ENCODE measurements at places on chromosomes 16 and 17.

GRCh38 chr17:49146620-49147306 is 14.2 kb downstream of the B4GALNT2 start:
- peak; percentile 68 for DNase-seq

GRCh38 chr17:60077672-60078519 is 825 bp downstream of the HEATR6 start:
- DNase-seq, result no peak

DNA sequence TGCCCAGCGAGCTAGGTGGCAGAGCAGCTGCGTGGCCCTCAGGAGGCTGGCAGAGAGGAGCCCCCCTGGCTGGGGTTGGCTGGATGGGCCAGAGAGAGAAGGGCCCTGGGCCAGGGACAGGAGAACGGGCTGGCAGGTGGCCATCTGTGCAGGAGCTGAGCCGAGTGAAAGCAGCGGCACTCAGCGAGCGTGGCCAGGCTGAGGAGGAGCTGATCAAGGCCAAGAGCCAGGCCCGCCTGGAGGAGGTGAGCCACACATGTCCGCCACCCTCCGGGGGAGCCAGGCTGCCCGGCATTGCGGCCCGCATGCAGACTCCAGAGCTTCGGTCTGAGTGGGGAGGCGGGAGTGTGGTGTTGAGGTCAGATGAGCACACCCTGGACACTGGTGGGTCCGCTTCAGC is 2.1 kb upstream of the RAC3 start:
- no peak for DNase-seq

DNA sequence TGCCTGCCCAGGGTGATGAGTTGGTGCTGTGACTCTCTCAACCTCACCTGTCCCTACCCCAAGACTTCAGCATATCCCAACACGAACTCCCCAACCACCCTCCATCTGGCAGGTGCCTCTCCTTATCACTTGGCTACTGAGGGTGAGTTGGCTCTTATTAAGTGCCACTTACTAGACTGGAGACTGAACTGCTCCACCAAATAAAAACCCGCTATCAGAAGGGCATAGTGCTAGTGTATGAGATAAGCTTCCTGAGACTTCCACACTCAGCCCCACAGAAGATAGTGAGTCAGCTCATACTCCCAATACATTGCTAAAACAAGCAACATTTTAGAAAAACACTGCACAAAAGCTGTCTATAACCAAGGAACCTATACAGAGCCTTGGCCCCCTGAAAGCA is 16.0 kb upstream of the CCL18 start:
- DNase-seq, result no peak

DNA sequence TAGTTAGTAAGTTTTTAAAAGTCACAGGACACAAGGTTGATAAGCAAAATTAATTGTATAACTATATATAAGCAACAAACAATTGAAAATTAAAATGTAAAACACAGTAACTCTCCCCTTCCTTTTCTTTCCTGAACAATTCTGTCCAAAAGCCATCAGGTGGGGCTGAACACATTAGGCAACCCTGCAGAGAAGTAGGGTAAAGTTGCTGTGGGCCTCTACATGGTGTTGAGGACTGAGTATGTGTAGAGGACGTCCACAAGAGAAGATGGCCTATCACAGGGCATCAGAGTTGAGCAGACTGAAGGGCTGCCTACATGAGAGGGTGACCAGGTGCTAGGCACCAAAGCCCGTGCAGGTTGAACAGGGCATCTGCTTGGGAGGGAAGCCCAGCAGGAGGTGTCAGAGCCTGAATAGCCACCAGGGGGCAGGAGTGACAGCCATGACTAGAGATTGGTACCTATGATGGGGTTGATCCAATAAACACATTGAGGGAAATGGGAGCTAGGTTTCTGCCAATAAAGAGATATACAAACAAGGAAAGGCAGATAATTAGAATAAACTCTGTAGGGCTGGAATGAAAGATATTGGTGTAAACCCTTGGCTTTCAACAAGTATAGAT is 415.1 kb downstream of the NPIPA8 start:
- no peak for DNase-seq

- DNase-seq, result no peak
Measured at GRCh38 chr17:69492410-69493071, 78.0 kb downstream of the MAP2K6 start.

DNA sequence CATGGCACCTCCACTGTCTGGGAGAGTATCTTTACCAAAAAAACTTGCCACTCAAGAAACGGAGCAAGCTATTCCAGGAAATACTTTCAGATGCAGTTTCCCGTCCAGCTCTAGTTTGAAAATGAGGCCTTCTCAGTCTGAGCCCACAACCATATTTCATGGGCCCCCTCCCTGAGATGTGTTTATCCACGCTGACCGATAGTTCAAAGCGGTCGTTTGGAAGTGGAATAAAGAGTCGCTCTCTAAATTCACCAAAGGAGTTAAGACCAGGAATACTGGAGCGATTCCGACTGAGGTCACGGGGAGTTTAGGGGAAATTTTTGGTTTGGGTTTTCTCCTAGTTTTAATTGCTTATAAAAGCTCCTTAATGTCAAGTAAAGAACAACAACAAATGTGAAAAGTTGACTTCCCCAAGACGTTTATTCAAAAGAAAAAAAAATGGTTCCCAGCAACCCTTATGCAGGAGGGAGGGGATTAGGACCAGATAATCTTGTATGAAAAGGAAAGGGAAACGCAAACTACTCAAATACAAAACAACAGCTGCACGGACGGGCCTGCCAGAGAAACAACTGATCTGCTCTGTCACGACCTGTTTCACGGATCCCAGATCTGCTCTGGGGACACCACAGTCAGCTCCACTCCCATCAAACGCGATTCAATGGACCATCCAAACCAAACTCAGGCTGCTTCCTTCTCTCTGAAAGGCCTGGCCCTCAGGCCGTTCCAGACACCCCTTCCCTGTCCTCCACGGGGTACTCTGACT is 77.1 kb downstream of the MRM3 start:
- DNase-seq, result no peak

DNA sequence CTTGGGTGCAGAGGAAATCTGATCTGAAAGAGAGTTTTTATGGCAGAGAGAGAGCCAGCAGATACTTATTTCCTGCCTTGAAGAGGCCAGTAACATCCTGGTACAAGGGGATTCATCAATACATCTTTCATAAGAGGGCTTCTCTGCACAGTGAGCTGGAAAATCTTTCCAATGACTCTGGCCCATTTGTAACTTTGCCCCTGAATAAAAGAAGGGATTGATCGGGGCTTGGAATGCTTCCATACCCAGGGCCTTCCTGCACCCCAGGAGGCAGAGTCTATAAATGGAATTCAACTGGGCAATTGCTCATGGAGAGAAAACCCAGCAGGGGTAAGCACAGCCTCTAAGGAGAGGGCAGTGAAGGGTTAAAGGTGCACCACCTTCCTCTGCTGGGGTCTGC is 163.3 kb downstream of the XYLT1 start:
- DNase-seq, result no peak

DNA sequence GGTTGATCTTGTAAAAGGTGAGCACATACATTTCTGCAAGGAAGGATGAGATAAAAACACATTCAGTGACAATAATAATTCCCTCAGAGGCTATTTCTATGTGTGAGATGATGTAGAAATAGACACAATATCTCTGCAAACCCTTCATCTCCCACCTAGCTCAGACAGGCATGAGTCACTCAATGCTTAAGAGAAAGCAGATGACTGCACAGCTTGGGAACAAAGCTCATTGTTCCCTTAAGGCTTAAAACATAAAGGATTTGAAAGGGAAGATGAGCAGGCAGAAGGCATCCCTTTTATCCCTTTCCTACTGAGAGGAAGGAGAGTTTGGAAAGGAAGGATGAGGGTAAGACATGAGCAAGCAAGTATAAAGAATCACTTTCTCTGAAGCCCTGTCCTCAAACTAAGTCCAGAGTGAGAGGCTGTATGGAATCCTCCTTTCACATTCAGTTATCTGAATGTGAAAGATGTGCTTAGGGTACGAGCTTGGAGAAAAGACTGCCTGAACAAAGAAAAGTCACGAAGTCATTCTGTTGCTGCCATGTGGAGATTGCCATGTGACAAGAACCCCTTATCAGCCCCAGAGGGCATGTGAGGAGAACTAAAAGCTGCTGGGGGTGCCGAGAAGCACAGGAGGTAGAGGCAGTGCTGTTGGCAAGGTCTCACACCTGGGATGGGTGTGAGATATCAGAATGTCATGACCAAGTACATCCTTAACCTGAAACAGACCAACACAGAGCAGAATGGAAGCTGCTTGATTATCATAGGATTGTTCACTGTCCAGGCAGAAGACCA is 58.2 kb downstream of the CNTNAP4 start:
- no peak for DNase-seq

DNA sequence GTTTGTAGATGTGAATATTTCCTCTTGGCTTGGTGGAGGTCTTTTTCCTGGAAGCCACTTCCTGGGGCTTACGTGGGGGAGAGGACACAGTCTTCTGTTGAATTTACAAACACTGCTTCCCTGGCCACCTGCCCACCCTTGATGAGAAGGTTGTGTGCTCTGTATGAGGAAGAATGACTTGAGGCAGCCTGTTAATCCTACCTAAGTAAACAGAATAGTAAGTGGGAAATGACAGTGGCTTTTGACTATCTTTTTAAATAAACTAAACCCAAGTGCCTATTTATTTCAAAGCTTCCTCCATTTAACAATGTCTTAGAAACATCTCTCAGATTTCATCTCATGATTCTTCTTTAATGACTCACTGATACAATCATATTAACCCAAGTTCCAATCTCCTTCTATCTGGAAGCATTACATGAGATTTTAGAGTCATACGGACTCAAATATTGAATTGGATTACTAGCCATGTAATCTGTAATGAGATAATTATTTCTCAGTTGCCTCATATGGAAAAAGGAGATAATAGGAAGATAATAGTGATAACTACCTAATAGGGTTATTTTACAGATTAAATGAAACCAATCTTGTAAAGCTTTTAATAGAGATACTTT is 96.6 kb upstream of the SMIM36 start:
- DNase-seq, result no peak

GRCh38 chr17:78185981-78186691 is 716 bp downstream of the TK1 start:
- DNase-seq, result no peak

DNA sequence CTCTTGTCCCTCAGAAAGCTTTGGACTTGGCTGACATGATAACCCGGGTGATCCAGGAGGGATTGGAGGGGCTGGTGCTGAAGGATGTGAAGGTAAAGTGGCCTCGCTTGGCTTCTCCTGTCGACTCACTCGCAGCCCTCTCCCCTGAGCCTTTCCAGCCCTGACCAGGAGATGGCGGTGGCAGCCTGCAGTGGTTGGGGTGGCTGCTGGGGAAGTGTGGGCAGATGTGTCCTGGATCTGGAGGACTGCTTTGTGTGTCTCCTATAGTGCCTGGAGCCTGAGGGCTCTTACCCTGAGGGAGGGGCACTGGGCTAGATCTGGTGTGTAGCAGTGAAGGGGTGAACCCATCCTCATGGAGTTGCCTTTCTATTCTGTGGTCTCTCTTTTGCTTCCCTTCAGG is 17.9 kb downstream of the LIG3 start:
- no peak for DNase-seq

- DNase-seq, result no peak
Measured at GRCh38 chr16:48824271-48824670, 214.3 kb upstream of the N4BP1 start.

GRCh38 chr17:32520104-32520701 is 33.4 kb downstream of the CDK5R1 start:
- DNase-seq, result no peak

DNA sequence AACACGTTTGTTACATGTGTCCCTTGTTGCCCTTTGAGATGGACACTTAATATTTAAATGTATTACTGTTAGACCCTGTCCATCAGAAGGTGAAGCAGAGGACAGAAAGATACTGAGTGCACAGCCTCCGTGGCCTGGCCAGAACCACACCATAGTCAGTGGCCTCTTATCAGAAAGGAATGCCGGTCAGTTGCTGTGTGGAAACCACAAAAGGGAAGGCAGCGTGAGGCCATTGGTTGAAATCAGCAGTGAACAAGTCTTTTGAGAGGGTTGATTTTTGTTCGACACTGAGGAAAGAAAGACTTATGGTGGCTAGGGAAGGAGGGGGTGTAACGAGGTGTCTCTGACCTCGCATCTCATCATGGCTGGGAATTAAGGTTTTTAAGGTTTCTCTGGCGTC is 85.4 kb upstream of the CLEC18A start:
- no peak for DNase-seq

DNA sequence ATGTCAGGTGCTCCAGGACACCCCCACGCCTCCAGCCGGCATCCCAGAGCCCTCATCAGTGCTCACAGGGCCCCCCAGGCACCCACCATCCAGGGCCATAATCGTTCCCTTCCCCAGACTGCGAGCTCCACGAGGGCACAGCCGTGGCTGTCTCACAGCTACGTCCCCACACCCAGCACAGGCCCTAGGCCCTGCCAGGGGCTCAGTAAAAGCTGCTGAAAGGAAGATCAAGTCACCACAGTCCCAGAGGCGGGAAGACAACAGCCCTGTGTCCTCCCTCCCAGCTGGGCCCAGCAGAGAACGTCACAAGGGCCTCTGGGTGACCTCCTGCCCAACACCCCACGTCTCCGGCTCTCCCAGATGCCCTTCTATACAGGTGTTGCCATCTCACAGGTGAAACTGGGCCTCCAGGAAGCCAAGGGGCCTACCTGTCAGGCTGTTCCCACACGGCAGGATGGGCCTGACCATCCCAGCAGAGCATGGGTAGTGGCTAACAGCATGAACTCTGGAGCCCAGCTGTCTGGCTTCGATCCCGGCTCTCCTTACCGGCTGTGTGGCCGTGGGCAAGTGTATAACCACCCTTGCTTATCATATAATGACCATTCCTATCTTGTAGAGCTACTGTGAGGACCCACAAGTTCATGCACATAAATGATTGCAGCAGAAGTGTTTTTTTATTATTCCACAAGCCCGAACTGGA is 17.9 kb downstream of the ARL2BP start:
- DNase-seq, result no peak

DNA sequence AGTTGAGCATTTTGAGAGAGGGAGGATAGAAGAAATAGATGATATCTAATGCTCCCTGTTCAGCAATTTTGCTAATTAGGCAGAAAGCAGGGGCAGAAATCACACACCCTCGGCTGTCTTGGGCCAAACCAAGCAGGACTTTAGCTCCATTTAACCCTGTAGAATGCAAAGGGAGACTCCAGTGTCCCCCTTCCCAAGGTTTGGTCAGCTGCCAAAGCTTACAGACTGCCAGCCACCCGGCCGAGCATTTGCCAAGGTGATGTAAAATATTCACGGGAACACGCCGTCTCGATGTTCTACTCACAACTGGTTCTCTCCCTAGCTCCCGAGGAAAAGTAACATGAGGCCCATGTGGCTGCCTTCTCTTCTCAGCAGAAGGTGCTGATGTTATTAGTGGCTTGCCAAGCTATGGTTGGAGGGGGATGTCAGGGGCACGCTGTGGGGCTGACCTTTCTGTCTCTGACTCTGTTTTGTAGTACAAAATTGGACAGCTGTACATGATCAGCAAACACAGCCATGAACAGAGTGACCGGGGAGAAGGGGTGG is 155.3 kb downstream of the PITPNC1 start:
- no peak for DNase-seq

GRCh38 chr17:66963909-66964771 is at the start of gene CACNG4:
TSS of gene CACNG4 (plus strand) at chr17:66964707. CDS start at chr17:66964912, 205 bp downstream.
- no peak for DNase-seq

- DNase-seq, result no peak
Measured at GRCh38 chr17:871751-872519, 89.8 kb downstream of the MRM3 start.

All from glomerular endothelial cell (primary cell).